ENCODE measurements at places on chromosomes 3 and 15.

DNA sequence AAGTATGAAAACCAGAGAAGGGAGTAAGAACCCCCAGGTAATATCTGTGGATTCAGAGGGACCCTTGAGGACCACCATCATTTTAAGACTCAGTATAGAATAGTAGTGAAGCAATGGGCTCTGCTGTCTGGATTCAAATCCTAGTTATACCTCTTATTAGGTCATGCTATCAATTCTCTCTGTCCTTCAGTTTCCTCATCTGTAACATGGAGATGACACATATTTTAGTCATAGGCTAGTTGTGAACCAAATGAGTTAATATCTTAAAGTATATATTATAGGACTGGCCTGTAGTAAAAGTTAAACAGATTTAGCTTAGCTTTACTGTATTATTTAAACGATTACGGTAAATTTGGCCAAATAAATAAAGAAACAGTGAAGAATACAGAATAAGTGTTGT is 177.3 kb upstream of the GOLIM4 start:
- DNase-seq = no peak

DNA sequence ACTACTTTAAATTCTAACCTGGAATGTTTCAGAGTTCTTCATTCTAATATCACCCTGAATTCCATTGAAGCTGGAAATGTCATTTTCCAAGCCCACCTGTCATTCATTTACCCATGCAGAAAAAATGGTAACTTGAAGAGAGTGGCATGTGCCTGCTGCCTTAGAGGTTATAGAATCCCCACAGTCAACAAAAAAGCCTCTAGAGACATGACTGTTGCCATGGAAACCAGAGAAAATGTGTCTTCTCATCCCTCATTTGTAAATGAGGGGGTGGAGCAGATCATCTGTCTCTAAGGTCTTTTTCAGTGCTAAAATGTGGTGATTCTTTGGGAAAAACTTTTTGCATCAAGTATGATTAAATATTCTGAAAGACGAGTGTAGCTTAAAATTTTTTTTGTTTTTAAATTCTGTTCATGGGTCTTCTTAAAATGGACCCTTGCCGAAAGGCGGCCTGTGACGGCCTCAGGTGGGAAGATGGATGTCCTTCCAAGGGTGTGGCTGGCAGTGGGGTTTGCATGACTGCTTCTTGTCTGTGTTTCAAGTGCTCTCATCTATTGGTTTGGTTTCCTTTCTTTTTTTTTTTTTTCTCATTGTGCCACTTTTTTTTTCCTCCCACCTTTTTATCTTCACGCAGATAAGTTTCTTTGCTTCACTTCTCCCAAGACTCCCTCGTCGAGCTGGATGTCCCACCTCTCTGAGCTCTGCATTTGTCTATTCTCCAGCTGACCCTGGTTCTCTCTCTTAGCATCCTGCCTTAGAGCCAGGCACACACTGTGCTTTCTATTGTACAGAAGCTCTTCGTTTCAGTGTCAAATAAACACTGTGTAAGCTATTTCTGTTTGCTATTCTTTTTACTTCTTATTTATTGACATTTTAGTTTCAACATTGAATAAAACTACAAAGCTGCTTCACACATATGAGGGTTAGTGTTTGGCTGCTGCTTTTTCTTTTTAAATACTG is 23.0 kb downstream of the TPM1 start:
- DNase-seq = peak; percentile 76

GRCh38 chr3:88059380-88060170 is 520 bp downstream of the ZNF654 start:
- DNase-seq = peak; percentile 31

DNA sequence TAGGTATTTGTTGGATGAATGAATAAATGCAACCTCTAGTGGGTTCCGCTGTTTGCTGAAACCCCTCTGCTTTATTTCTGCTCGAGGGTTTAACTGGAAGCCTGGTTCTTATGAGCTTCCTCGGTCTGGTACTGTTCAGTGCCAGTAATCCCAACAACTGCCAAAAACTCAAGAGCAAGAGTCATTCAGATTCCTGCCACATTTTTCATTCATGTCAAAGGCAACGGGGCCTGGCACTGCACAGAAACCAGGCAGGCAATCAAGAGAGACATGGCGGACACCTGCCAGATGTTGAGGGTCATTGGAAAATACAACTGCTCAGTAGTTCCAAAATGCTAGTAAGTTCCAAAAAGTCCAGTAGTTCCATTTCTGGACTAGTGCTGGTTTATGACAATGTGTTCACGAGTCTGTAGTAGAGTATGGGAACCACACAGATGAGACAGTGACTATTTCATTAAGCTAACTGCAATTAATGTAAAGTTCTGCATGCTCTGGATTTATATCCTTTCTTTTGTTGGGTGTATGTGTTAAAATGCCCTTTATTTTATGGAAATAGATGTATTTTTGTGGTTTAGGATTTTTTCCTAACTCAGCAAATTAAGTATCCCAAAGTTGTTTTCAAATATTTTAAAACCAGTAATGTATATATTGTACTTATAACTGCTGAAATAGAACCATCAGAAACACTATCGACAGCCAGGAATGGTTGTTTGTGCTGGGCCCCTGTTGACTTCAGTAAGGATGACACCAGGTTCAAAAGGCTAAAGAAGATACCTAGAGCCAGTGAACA is 22.7 kb upstream of the TMEM41A start:
- no peak for DNase-seq

DNA sequence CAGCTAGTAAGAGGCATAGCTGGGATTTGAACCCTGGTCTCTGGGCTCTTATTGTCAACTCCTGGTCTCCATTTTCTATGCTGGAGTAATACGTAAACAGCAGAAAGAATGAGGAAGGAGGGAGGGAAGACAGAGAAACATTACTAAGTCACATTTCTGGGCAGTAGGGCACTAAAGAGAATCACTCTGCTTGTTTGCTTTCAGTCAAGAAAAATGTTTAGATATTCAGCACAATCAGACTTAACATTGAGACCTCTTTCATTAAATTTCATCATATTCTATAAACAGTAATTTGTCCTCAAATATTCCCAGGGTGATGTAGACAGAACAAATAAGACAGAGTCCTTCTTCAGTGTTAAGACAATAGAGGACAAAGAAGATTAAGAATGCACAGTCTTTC is 67.7 kb upstream of the BNC1 start:
- no peak for DNase-seq

- no peak for DNase-seq
These were observed 39.0 kb downstream of the STRIT1 start for GRCh38 chr3:155254445-155254844.

- no peak for DNase-seq
These were observed 212.2 kb downstream of the LPP start for GRCh38 chr3:188365988-188366698.

DNA sequence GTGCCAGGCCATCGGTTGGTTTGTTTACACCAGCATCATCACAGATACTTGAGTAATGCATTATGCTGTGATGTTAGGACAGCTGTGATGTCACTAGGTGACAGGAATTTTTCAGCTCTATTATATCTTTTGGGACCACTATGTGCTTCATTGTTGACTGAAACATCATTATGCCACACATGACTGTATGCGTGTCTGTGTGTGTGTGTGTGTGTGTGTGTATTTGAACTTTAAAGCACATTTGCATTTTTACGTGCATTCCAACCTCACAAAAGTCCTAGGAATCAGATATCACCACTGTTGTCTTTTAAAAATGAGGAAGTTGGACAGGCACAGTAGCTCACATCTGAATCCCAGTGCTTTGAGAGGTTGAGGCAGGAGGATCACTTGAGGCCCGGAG is 223.0 kb downstream of the TBL1XR1 start:
- DNase-seq = no peak

GRCh38 chr15:84979651-84980050 is 2.0 kb upstream of the PDE8A start:
- no peak for DNase-seq

- no peak for DNase-seq
These were observed 33.6 kb upstream of the PLSCR5 start for GRCh38 chr3:146638718-146639117.

DNA sequence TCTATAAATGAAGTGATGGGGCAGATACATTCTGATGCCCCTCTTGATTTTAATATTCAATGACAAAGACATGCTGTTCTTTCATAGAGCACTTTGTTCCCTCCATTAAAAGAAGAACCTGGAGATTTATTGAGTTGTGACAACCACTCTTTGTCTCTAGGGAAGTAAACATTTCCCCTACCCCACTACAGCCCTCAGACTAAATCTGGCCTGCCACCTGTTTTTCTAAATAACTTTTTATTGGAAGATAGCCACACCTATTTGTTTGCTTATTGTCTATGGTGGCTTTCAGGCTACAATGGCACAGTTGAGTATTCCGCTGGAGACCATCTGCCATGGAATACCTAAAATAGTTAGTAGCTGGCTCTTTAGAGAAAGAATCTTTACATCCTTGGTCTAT is 41.2 kb upstream of the ZNF385D start:
- DNase-seq = no peak

DNA sequence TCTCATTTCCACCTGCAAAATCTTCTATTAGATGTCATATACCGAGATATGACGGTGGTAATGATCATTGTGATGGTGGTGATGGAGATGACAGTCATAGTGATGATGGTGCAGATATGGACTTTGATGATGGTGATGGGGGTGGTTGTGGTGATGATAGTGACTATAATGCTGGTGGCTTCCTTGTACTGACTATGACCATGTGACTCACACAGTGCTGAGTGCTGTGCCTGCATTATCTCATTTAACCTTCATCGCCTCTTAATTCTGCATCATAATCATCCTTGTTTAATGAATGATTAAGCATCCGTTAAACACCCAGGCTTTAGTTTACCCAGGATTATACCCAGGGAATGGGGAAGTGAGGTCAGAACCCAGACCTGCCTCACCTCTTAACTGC is 331.7 kb downstream of the FEZF2 start:
- DNase-seq = no peak

DNA sequence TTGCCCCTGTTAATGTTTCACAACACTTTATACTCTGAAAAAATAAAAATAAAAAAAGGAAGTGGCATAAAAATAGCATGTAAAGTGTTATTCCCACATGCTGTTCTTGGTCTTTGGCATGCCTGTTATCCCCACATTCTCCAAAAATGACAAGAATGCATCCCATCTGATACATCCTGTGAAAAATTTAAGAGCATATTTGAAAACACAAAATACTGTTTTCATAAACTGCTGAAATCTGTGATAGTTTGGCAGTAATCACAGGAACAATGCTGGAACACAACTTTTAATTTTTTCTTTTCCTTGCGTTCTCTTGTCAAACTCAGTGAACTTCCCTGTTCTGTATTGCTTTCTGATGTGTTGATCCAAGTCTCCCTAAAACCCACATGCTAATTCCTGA is 288.8 kb downstream of the ROBO2 start:
- DNase-seq = no peak

GRCh38 chr3:32498252-32498651 is 4.4 kb downstream of the CMTM6 start:
- DNase-seq = no peak

GRCh38 chr3:71217640-71218222 is 365.8 kb downstream of the FOXP1 start:
- DNase-seq = no peak

DNA sequence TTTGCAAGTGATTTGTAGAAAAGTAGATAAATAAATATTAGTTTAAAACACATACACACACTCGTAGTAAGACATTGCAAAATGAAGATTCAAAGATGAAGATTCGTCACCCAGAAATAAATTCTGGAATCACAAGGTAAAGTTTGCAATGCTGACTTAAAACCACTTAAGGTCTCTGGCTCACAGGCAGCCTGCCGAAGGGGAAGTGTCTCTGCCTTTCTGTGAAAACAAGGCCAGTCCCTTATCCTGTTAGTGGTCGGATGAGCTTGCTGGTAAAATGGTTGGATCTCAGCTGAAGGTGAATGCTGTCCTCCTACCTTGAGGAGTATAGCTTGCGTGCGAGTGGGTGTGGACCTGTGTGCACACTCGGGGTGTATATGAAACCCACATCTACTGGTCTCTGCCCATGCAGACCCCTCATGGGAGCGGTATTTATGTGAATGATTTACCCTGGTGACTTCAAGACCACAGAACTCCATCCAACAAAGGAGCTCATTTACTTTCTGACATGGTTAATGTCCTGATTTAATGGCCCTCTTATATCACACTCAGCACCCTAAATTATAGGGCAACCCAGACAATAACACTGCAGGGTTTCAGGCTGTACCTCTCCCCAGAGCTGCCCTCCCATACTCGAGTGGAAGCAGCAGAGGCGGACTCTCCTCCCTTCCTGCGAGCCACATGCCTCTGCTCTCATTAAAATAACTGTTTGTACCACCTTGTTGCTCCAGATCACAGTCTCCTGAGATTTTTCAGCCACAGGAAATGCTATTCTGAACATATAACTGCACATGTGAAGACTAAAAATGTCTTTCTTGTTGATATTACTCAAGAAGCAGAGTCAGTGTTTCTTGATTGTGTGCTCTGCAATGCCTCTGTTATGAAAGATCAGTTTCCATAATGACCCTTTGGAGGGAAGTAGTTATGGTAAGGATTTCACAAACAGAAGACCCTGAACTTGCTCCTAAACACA is 45.9 kb upstream of the ALDH1A3 start:
- DNase-seq = no peak

DNA sequence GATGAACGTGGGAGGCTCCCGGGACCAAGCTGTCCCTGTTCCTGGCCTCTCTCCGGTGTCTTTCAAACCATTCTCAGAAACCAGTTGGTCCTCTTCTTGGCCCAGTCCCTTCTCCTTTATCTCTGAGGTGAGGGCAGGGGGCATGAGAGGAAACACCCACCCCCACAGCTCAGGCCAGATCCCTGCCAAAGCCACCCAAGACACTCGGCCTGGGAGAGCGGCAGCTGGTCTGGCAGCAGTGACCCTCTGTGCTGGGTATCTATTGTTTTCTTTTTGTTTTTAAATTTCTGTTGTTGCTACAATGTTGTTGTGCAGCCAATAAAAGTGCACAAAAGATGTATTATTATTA is 27.3 kb downstream of the ACSBG1 start:
- DNase-seq = no peak

- DNase-seq = peak; percentile 96
These were observed 15.6 kb downstream of the HERC1 start for GRCh38 chr15:63818191-63818590.

DNA sequence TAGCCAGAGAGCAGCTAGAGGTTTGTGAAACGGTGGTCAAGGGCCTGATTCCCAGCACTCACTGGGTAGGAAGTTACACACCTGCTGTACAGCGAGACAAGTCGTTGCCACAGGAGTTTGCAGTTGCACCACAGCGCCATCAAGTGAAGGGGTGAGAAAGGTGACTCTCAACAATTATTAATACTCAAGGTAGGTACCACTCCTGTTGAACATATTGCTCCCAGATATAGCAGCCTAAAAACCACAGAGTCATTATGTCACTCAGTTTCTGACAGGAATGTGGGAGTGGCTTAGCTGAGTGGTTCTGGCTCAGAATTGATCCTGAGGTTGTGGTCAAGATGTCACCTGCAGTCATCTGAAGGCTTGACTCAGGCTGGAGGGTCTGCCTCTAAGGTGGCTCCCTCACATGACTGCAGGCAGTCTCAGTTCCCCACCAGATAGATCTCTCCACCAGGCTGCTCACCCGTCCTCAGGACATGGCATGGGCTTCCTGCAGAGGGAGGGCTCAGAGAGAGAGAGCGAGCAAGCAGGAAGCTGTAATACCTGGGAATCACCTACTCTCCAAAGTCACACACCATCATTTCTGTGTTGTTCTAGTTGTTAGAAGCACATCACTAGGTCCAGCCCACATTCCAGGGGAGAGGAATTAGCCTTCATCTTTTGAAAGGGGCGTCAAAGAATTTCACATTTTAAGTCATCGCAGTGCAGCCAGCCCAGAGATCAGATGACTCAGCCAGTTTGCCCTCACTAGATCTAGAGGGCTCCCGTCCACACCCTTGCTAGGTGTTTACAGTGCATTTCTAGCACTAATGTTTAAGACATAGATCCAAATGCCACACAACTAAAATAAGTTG is 17.0 kb upstream of the ANO10 start:
- no peak for DNase-seq
